Activated CD4-positive, alpha-beta T cell treated with anti-CD3 and anti-CD28 coated beads for 4 hours (primary cell): ENCODE measurements at places on chromosomes 1 and 21.

GRCh38 chr1:8097077-8097799, 71.1 kb upstream of the ERRFI1 start:
- DNase-seq = no peak

- no peak for DNase-seq
Measured at GRCh38 chr1:222994511-222995235, 148.4 kb downstream of the TLR5 start.

- DNase-seq = no peak
Measured at GRCh38 chr21:40819071-40819900, 27.7 kb downstream of the DSCAM start.

- DNase-seq = no peak
Measured at GRCh38 chr1:163197022-163197421, 5.7 kb downstream of the RGS5 start.

DNA sequence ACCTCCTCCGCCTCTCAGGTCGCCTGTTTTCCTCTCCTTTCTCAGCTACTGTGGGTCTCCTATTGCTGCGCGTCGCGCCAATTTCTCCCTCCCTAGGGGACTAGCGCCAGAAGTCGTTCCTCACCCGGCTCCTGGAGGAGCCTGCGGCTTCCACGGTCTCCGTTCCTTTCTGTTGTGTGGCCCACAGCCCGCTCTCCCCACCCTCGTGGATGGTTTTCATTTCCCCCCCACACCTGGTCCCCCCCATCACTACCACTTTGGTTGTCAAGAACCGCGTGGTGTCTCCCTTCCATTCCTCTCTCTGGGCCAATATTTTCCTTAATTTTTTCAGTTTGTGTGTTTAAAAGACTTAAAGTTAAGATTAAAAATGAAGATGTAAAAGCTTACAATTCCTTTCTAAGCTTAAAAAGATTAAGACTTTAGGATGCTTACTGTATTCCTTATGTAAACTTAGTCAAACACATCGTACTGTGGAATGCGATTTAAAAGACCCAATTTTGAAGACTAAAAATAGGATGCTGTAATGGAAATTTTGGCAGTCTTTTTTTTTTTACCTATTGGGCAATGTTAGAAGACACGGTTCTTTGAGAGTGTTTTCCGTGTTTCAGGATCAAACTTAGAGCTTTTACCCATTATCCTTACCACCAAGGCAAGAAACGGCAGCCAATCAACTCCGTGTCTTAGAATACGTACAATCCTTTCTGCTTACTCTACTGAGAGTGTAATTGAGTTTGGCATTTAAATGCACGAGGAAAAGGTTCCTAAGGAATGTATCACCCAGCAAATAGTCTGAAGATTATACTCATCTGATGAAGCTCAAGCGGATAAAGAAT, 773 bp downstream of the CNST start:
- peak; percentile 47 for DNase-seq

- no peak for DNase-seq
Measured at GRCh38 chr21:31531967-31532366, 127.5 kb upstream of the SOD1 start.

GRCh38 chr1:67793562-67793961, 39.7 kb downstream of the GNG12 start:
- DNase-seq = no peak

GRCh38 chr1:229221106-229222019, 49.5 kb upstream of the RAB4A start:
- DNase-seq = no peak

DNA sequence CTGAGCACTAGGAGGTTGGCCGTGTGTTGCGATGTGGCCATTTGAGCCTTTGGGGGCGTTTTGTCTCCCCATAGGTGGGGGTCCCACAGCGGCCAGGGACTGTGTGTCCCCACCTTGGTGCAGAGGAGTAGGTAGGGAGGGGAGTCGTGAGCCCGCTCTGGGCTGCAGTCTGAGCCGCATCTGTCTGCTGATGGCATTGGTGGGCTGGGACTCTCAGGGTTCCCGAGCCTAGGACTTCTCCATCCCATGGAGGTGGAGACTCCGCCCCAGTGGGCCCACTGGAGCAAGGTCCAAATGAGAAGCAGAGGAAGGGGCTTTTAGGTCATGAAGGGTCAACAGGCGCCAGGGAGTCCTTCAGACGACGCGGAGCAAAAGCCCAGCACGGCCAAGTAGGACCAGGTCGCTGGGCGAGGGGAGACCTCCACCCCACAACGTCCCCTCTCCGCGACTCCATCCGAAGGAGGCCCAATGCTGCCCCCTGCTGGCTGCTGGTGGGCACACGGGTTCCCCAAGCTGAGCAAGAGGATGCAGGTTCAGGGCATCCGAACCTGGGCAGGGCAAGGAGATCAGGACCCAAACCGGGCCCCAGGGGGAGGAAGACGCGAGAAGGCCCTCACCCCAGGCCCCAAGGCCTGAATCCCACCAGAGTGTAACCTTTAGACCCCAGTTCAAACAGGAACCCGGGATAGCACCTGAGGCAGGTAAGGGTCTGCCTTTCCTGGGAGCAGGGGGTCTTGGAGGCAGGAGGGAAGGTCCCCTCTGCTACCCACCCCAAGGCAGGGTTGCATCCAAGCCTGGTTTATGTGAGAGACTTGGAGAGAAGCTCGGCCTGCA, 14.9 kb downstream of the TTC34 start:
- peak; percentile 77 for DNase-seq

- DNase-seq = no peak
Measured at GRCh38 chr1:224825525-224826000, 103.9 kb upstream of the DNAH14 start.

DNA sequence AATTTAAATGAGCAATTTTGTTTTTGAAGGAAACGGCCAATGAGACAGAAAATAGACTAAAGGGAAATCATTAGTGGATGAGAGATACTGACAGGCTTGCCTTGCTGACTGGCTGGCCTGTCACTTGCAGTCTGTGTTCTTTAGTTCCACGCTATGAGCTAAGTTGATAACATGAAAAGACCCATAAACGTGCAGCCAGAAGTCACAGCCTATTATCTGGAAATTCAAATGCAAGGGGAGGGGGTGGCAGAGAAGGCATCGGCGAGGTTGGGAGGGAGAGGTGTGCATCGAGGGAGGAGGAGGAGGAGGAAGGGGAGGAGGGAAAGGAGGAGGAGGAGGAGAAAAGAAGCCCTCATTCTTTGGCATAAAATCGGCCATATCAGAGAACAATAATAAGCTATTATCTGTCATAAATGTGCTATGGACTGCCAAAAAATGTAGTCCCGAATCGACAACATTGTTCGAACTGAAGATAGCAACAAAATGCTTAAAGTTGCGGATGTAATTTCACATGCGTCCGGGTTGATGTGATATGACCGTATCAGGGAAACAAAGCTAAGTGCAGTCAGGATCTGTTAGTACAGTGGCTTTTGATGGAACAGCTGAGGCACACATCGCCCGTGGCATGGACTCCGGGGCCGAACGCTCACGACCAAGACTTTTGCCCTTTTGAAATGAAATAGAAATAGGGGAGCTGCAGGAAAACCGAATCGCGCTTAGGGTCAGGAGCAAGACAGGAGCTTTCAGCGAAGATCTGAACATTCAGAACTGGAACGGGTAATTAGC, 11.6 kb upstream of the BARHL2 start:
- DNase-seq = no peak

DNA sequence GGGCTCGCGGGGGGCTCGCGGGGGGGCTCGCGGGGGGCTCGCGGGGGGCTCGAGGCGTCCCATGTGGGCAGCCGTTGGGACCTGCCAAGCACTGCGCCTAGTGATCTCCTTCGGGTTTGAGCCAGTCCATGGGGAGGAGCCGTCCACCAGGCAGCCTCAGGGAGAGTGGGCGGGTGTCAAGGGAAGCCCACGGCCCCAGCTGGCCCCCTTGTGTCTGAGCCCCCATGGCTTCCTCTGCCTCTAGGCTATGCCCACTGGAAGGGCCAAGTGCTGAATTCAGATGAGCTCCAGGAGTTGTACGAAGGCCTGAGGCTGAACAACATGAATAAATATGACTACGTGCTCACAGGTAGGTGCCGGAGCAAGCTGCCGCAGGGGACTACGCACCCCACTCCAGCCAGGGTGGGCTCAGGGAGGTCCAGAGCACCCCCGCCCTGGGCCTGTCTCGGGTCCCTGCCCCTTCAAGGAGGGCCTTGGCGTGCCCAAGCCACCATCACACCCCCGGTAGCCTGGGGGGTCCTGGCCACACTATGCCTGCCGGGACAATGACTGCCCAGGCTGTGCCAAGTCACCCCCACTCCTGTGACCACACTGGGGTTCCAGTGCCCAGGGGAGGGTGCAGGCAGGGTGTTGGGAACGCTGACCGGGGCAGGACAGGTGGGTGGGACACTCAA, 22.6 kb downstream of the PDXK start:
- DNase-seq = no peak

DNA sequence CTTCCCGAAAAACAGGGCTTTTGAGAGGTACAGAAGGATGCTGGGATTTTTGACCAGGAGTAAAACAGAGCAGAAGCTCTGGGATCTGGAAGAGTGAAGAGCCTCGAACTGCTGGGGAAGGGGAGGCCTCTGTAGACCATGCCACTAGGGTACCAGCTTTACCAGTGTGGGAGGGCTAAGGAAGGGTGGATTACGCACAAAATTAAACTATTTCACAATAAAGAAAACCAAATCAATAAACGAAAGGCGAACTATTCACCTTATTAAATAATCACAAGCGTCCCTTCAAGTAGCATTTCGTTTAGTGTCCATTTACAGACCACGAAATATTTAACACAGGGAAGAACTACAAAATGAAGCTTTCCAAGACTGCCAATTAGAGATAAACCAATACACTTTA, 723 bp downstream of the CZIB start:
- DNase-seq = no peak

- DNase-seq = peak; percentile 52
Measured at GRCh38 chr1:26278724-26279455, 996 bp upstream of the SH3BGRL3 start.

DNA sequence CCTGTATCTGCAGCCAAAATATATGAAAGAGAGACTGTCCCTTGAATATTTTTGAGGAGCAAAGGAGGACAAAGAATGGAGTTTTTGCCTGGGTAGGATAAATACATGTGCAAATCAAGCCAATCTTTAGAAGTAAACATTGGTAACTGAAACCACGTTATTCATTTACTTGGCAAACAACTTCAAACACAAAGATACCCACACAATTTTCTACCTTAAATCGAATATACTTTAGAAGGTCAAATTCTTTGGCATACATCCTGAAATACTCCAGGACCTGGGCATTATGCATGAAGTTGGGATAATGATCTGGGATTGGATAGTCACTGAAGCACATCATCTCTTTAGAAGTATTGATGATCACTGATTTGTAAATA, 9.6 kb downstream of the FMO5 start:
- no peak for DNase-seq

DNA sequence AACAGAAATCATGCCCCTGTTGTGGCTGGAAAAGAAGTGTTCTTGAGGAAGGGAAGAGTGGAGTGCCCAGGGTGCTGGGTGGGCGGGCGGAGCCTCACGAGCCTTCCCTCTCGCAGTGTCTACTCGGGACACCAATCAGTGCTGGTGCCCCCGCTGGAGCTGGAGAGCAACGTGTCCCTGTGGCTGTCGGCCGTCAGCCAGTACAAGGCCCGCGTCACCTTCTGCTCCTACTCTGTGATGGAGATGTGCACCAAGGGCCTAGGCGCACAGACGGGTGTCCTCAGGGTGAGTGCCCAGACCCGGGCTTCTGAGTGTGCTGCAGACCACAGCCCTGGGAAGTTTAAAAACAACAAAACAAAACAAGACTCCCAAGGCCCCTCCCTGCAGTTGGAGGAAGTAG, 47.4 kb downstream of the S100B start:
- no peak for DNase-seq

- no peak for DNase-seq
Measured at GRCh38 chr1:212485571-212485912, 52.8 kb downstream of the NENF start.

DNA sequence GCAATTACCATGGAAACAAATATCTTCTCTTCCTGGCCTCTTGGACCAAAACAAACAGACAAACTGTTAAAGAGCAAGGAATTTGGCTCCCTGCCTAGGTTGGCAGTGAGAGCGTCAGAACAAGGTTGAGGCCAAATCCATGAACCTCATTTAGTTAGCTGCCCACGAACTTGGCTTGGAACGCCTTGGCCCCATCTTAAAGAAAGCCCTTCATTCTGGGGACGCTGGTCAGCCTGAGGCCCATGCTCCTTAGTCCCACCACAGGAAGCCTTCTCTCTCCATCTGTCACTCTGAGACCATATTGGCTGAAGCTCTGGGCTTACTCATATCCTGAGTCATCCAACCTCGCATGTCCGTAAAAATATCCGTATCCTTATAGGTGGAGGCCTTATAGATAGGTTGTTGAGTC, 62.4 kb upstream of the DIRAS3 start:
- DNase-seq = no peak
